Stimulated activated CD8-positive, alpha-beta memory T cell treated with anti-CD3 and anti-CD28 coated beads, Interleukin-2, amount 100 ng/mL, for 1 hour (primary cell): ENCODE measurements at places on chromosomes 2 and 18.
A peak's percentile ranks its signal among the peaks of the same experiment; 100 is the strongest.

DNA sequence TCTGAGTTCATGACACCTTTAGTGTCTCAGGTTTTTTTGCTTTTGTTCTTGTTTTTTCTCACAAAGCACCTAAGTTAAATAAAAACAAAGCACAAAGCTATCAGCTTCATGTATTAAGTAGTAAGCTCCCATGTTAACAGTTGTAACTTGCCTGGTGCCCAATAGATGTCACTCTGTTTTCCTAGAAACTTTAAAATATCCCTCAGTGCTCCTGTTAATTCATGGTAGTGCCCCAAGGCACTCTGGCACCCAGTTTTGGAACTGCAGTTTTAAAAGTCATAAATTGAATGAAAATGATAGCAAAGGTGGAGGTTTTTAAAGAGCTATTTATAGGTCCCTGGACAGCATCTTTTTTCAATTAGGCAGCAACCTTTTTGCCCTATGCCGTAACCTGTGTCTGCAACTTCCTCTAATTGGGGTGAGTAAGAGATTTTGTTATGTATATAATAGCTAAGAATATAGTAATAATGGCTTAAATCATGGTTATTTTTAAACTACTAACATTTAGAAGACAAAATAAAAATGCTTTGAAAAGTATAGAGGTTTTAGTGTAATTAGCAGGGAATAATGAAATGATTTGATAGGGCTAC lies 555.0 kb upstream of the TMEFF2 start:
- DNase-seq, result no peak

GRCh38 chr2:210517264-210517663 lies 39.1 kb upstream of the CPS1 start:
- no peak for DNase-seq

DNA sequence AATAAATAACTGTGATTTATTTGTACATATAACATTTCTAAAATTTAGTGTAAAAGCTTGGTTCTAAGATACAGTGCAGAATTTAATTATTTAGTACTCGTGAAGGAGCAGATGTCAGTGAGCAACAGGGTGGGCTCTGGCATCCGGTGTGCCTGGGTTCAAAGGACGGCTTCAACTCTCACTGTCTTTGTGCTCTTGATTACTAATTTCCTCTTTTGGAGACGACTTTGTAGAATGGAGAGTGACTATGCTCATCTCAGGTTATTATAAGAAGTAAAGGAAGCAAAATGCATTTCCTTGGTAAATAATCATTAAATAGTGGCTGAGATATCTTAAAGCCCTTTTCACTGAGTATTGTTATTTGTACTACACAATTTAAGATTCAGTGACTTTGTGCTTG lies 271.7 kb downstream of the ASXL3 start:
- no peak for DNase-seq

DNA sequence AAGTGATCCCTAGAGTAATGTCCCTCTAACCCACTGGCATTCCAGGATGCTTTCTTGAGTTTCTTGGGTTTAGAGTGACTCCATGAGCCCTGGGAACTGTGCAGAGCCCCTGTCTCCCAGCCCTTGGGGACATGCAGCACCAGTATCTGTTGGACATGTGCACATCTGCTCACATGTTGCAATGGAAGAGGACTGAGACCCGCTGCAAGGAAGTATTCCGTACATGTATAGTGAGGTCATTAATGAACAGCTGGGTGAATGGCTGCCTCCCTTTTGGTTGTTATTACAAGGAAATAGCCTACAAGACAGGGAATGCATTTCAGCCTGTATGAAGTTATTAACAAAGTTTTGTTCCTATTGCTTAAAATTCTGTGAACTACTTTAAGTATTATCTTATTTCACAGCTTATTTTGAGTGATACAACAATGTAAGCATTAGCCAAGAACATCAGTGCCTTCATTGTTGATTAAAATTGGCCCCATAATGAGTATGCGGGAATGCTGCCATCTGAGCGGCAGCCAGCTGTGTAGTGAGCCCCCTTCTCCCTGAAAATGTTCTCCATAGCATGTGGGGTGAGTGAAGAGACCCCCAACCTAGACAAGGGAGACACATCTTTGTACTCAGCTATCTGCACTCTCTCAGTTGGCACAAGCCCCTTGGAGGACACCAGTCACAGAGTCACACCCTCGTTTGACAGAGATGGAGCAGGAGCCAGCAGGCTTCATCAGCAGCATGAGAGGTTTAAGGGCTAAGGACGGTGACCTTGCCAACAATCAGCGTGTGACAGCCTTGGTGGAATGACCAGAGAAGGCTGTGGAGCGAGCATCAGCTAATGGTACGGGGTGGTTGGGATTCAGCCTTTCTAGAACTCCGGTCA lies 87.4 kb downstream of the FAM210A start:
- no peak for DNase-seq

DNA sequence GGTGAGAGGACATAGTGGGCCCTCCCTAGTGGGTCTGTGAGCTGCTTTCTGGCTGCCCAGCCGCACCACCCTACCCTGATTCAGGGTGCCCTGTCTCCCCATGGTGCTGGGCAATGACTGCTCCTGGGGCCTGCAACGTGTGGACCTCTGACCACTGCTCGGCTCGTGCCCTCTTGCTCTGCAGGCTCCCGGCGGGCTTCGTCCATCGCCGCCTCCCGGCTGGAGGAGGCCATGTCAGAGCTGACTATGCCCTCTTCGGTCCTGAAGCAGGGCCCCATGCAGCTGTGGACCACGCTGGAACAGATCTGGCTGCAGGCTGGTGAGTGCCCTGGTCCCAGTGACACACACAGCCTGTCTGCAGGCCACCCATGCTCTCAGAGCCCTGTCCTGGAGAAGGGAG lies 103.5 kb downstream of the STPG4 start:
- DNase-seq, result no peak

GRCh38 chr2:20304411-20304810 lies 46.2 kb downstream of the PUM2 start:
- no peak for DNase-seq

- DNase-seq, result no peak
Measured at GRCh38 chr2:190986221-190986953, 27.6 kb downstream of the STAT1 start.

DNA sequence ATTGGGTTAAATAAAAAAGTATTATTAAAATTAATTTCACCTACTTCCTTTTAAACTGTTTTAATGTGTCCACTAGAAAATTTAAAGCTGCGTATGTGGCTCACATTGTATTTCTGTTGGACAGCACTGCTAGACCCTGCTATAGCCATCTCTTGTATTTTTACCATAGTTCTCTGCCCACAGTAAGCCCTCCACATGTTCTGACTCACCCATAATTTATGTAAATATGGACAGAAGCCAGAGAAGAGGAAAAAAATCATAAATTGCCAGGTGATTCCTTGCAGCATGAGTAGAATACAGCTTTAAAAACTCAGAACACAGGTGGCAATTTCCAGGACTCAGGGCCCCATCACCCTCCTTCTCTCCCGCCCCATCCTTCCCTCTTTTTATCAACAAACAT lies 142.4 kb upstream of the MEX3C start:
- DNase-seq, result no peak

- no peak for DNase-seq
Measured at GRCh38 chr2:33372940-33373553, 103.4 kb upstream of the RASGRP3 start.

- no peak for DNase-seq
Measured at GRCh38 chr2:236472720-236473495, 96.7 kb upstream of the ACKR3 start.

GRCh38 chr18:2715990-2716389 lies 60.5 kb downstream of the SMCHD1 start:
- DNase-seq, result no peak

DNA sequence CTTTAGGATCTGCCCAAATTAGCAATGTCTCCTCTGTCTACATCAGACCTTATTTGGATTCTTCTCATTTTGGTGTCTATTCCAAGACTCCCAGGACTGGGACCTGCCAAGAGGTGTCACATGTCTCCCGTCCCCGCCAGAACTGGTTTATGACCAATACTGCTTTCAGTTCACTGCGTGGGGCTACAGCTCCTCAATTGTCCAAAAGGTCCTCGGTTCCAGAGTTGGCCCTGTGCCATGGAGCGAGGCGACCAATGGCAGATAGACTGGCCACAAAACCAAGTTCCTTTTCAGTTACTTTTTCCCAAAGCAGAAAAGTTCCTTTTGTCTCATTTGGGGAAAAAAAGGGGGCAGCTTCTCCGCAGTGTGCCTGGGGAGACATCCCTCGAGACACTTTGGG lies 144.1 kb upstream of the ZNF236 start:
- no peak for DNase-seq

- DNase-seq, result no peak
Measured at GRCh38 chr18:38933910-38934510, 1368.4 kb upstream of the CELF4 start.

GRCh38 chr2:83630351-83630750 lies 828.7 kb downstream of the SUCLG1 start:
- DNase-seq, result no peak

GRCh38 chr18:59715966-59716369 lies 18.7 kb upstream of the CCBE1 start:
- no peak for DNase-seq

GRCh38 chr2:70226781-70227180 lies 21.6 kb downstream of the TIA1 start:
- no peak for DNase-seq

- no peak for DNase-seq
Measured at GRCh38 chr18:39238981-39239660, 1673.5 kb upstream of the CELF4 start.

GRCh38 chr2:55590810-55591440 lies 26.5 kb downstream of the PPP4R3B start:
- no peak for DNase-seq

- DNase-seq, result no peak
Measured at GRCh38 chr2:120893811-120894584, 158.3 kb downstream of the GLI2 start.

DNA sequence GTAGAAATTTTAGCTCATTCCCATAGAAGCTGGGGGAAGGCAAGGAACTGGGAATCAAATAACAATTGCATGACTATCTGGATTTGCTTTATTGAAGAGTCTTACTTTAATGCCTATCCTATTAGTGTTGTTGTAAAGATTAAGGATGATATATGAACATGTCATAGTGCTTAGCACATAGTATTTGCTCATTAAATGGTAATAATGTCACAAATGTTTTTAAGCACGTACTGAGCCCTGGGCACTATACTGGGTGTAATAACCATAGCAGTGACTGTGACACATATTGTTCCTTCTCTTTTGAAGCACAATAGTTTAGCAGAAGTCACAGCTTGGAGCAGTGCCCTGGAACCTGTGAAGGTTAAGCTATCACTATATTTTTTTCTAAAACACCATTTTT lies 47.2 kb upstream of the DTNB start:
- DNase-seq, result no peak

DNA sequence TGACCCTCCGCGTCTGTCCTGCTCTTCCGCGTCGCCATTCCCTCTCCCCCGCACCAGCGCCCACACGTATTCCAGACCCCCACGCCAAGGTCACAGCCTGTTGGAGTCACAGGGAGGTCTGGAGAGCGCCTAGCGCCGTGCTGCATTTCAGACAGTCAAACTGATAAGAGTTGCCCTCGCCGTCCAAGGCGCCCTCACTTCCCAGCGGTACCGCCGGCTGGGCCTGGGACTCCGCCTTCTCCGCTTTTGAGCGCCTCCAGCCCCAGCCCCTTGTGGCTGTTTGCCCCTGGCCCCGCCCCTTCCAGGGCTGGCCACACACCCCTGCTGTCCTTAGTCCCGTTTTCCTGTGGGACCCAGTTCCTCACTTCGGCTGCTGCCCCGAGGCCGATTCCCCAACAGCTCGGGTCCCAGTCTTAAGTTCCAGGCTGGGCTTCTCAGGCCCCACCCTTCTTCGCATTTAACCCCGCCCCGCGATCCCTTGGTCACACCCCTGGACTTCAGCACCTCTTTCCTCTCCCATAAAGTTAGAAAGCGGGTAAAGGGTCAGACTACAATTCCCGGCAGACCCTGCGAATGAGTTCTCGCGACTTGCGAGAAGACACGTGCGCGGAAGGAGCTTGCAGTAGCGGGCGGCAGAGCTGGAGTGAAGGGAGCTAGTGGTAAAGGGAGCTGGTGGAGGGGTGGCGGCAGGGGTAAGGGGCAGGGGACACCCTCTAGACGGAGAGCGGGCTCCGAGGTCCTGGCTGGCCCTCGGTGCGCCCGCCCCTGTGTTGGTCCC lies at the start of gene GMPPA:
GMPPA (plus strand) TSS at position 612 of the 778 bp plus-strand sequence. CDS start 1,085 bp downstream, outside the sequence.
- DNase-seq, result peak; percentile 78
